ENCODE measurements at places on chromosomes 12 and 14.

DNA sequence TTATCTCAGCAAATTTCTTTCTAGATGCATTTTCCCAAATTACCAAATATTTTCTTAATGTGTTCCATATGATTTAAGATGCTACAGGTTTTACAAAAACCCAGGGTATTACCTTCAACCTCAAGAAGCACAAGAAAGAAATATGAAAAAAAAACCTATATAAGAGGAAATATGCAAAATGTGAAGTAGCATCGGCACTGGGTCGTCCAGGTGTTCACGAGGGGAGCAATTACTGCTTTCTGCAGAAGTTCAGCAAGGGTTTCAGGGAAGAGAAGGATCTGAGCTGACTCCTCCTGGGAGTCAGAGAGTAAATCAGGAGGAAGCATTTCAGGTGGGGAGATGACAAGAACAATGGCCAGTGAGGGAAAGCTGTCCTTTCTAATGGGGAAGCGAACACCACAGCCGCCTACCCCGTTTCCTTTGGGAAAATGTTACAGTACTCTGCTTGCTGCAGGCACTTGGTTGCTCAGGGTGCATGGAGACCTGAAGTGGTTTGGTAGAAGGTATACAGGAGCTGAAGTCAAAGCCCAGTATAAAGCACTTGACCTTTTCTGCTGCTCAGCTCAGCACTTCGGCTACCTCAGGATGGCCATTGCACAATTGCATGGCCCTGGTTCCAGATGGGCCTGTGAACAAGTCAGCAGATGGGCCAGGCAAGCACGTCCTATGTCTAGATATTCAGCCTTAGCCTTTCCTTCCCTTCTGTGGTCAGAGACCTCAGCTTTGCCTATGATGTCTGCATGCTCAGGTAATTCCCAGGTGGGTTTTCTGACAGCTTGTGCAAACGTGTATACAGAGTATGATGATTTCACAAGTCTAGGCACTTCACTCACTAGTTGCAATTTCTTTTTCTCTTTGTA, 155.6 kb downstream of the PAX9 start:
- DNase-seq = no peak

DNA sequence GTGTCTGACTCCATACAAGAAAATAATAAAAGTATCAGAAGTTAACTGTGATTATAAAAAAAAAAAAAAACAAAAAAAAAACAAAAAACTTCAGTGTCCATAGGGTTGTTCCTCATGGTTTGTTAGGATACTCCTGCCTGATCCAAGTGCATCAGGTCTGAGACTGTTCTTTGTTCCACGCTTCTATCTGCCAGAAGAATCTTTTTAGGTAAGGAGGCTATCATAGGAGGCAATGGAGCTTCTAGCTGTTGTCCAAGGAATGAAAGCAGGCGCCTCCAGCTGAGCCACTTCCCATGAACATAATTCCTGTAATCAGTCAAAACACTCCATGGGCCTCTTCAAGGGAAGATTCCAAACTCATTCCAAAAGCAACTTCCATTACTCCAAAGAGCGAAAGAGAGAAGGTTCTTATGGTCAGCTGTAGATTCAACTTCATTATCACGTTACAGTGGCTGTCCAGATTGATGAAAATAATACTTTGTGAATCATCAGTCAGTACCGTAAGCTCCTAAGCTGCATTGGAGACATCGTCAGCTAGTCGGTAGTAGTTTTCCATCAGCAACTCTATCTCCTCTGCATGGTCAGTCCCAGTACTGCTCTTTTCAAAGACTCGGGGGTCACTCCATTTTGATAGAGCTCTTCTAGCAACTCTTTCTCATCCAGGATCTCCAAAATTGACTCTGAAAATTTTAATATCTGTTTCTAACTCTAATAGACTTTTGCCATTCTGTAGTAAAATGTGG, 9.7 kb downstream of the TBC1D15 start:
- DNase-seq = no peak

DNA sequence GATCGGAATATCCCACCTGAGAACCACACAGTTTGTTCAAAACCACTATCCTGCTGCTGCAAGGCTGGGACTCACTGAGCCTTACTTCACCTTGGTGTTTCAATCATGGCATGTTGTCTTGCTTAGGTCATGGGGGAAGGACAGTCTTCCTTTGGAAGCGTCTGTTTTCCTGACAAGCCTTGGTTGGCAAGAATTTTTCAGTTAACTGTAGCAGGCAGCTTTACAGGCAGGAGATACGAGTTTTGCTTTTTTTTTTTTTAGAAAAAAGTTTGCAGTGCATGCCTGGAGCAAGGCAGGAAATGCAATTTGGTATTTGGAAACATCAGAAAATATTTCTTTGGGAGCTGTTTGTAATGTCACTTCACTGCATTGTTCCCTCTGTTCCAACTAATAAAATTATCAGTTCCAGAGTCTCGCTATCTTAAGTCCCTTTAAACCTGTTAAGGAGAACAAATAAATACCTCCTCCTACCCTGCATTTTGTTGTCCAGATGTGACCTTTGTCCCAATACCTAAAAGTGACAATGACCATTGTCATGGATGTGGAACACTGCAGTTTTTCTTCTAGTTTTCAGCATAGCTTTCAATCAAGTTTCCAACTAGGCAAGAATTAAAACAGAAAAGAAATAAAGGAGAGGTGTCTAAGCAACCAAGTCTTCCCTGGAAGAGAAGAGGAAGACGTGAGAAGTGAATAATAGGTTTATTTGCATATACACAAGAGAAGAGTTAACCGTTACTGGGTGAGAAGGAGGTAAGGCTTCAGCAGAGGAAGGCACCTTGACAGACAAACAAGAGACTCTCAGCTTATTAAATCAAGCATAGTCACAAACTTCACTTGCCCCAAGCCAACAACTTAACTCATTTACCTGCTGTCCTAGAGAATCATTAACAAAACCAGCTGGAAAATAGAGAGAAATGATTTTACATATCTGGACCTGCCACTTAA, 71.4 kb upstream of the ACTN1 start:
- no peak for DNase-seq

- DNase-seq = no peak
These were observed 162.7 kb downstream of the EGLN3 start for GRCh38 chr14:33788161-33788560.

DNA sequence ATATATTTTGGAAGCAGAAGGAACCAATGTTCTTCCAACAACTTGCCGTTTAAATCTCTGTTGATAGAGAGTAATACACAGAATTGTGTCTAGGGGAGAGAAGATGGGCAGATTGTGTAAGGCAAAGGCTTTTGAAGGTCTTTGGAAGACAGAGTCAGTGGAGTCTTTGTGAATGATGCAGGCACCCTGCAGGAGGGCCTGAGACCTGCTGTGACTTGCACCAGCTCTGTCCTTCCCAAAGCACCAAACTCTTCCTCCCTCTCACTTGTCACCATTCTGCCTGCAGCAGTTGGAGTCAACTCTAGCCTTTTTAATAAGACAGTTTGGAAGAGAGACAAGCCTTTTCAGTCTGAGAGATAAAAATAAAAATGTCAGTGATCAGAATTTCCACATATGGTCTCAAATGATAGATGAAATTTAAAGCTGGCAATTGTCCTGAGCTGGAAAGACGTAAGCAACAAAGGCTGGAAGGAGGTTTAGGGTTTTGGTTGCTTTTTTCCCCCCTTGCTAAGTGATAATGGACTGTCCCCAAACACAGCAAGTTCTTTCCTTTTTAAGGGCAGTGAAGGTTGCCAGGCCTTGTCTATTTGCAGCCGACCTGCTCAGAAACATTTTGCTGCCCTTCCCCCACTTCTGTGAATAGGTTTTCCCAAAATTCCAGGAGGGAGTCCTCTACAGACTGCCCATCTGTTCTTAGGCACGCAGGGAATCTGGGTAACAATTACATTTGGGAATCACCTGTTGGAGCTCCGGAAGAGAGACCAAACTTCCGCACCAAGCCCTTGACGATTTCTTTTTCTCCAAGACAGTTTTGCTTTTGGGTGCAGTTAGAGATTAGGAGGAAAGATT, 103.0 kb upstream of the NTF3 start:
- DNase-seq = no peak

GRCh38 chr14:37894463-37894862, 299.0 kb downstream of the TTC6 start:
- DNase-seq = no peak

DNA sequence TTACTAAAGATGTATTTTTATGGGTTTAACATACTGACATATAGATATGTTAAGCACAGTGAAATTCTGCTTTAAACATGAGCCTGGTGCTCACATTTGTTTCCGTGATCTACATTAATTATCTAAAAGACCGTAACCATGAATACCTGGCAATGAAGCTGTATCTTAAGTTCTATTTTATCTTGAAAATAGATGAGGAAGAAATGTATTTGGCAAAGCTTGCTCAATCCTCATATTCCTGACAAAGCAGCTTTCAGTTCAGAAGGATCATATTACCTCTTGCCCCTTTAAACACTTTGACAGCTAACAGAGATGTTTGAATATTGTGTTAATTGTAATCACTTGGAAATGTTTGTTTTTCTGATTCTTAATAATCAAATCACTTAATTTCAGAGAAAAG, 9.8 kb downstream of the EPYC start:
- DNase-seq = no peak

GRCh38 chr12:132288516-132289215, 40.7 kb downstream of the GALNT9 start:
- no peak for DNase-seq

DNA sequence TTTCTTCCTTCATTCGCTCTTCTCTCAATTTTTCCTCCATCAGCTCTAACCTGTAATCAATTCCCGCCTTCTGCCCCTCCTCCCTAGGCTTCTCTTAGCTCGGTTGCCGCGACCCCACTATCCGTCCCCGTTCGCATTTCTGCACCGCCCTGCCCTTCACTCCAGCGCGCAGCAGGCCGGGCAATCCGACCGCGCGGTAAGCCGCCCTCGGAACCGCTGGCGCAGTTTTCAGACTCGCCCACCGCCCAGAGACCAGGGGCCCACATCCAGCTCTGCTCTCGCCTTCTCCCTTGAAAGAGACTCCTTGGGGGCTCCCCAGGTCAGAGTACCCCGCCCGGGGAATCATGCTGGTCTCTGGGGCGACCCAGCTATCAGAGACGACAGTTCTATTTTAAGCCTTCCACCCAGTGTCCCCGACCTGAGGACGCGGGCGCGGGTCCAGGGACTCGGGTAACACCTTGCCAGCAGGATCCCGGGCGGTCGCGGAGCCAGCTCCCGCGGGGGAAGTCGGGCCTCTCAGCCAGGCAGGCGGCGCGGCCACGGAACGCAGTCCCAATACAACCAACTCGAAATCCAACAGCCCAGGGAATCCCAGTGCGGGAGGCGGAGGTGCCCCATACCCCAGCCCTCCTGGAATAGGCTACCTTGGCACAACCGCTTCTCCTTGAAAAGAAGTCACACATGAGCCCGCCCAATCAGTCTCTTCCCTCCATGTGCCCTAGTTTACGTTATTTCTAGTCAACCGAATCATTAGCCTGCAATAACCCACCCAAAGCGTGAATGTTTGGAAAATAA, 5.7 kb upstream of the SLC38A4 start:
- DNase-seq = no peak

GRCh38 chr14:79584679-79585078, 626.6 kb downstream of the DIO2 start:
- DNase-seq = no peak

GRCh38 chr14:101878822-101879528, 85.4 kb upstream of the DYNC1H1 start:
- DNase-seq = no peak

GRCh38 chr12:56571121-56571520, 49.5 kb downstream of the RBMS2 start:
- DNase-seq = no peak

DNA sequence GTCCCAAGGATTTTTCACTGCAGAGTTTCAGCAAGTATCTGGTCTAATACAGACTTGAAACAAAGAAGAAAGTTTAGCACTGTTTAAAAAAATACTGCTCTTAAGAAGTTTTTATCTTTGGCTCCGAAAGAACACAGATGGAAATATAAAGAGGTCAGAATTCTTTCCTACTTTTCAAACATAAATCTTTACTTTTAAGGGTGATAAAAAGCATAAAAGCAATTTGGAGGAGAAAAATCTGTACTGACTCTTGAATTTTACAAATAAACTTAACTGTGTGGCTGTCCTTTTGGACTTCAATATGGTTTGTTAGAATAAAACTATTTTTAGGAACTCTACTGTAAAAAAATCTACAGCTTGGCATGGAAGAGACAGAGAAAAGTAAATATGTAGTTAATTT, 27.6 kb upstream of the ISM2 start:
- DNase-seq = no peak

DNA sequence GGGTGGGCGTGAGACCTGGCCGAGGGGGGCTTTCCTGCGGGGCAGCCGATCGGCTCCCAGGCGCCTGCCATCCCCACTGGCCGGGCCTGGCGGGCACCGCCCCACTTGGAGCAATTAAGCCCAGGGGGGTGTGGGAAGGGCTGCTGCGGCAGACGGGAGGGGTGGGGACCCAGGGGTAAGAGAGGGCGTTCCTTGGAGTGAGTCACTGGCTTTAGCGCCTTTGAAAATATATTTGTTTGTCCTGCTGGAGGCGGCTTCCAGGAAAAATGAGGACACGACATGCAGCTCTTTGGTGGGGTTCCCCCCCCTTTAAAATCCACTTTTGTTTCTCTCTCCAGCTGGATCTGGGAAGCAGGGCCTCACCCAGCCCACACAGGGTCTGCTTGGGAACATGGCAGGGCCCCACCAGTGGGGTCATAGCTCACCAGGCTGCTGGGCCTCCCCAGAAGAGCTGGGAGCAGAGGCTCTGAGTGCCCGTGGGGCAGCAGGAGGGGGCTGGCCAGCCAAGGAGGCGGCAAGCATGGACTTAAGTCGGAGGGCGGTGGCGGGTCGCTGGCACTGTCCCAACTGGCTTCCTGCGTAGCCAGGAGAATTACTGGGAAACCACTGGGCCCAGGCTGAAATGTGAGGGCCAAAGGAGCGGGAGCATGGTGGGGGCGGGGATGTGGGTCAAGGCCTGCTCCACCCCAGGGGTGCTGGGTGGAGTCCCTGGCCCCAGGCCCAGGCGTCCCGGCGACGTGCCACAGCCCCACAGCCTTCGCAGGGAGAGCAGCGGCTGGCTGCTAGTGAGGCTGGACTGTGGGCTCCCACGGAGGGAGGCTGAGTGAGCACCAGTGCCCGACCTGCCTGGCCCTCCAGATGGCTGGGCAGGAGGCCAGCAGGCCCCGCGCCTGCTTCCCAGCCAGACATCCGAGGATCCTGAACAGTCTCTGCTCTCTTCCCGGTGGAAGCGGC, 128.0 kb downstream of the RFLNA start:
- no peak for DNase-seq

DNA sequence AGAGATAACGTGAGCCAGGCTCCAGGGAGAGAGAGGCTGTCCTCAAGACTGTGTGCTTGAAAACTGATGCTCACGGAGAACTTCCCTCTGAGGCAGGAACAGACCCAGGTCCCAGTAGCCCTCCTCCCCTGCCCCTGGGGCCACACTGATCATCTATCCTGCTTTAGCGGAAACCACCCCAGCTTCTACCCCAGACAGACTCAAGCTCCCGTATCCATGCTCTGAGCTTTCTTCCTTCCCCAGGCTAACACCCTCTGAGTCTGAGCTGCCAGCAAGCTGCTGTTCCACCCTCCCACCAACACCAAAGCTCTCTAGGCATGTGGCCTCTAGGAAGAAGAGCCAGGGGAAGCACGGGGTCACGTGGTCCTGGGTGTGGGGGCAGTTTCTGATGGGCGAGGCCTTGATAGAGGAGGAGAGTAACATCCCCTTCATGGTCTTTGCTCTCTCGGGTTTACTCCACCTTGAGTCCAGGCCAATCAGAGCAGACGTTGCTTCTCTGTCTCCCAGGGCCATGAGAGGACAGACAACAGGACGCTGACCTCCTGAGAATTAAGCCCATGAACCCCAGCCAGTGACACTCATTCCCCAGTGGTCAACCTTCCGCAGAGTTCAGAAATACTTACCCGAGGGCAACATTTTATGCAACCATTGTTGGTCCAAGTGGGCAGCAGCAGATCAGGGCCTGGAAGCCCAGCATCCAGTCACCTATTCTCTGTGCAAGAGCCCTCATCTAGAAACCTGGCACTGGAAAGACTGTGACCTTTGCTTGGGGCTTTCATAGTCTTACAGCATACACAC, 1.4 kb downstream of the PCK2 start:
- no peak for DNase-seq
